ENCODE measurements at places on chromosomes 3 and 15. TPM values are rescaled to one million over a fixed set of nuclear protein-coding genes. Genes with fewer than 3 reads are reported as not detected.

- DNase-seq = peak; percentile 29
Observed at GRCh38 chr15:90101130-90101968, 919 bp downstream of the IDH2 start.

DNA sequence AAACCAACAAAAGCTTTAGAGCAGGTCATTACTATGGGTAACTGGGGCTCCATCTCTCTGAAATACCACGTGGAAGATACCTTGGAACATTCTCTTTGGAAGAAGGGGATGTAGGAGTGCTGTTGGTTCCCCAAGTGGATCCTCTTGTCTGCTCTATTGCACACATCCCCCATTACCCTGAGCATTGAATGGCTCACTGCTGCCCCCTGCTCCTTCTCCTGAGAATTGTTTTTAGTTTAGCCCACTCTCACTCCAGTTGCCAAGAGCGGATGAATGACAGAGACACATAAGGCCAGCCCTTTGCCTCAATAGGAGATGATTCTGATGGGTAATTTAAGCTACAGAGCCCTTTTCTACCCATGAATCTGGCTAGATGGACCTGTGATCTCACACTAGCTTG, 135.6 kb upstream of the SUCLG2 start:
- peak; percentile 9 for DNase-seq

DNA sequence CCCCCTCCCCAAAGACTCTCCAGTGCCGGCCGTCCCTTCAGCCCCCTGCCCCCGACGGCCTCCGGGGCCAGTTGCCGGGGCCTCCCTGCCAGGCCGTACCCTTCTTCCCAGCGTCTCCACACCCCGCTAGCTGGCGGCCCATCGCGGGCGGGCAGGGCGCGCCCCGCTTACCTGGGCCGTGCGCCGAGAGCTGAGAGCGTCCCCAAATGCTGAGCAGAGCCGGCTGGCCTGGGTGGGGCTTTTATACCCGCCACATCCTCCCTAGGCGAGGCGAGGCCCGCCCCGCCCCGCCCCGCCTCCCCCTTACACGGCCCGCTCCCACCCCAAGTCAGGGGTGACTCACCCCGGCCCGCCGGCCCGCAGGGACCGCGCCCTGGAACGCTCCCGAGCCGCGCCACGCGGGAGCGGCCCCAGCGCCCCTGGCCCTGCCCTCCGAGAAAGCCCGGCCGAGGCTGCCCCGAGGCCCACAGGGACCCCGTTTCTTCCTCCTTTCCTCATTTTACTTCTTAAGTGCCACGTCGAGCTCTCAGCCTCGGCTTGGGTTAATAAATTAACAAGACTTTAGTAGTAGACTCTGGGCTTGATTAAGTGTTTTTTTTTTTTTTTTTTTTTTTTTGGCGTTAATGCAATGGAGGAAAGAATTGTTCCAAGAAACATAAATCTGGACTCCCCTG, at the start of gene ANXA2:
Gene ANXA2, minus strand, starts transcription at position 215 of the 674 bp plus-strand sequence. CDS start 11,911 bp downstream, outside the sequence.
- no peak for DNase-seq

DNA sequence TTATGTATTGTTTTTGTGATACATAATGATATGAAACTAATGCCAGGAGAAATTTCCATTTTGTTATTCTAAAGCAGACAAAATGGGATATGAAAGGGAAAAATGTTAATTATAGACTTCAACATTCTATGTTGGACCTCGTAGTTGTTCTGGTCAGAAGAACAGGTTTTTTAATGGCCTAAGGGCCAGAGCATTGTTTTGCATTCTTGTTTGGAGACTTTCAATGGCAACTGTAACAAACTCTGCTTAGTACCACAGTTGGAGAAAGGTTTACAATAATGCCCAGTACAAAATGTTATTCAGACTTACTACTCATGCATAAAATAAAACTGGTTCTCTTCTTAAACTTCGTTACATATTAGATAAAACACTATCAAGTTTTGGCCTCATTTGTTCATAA, 12.2 kb downstream of the PPARG start:
- DNase-seq = no peak

DNA sequence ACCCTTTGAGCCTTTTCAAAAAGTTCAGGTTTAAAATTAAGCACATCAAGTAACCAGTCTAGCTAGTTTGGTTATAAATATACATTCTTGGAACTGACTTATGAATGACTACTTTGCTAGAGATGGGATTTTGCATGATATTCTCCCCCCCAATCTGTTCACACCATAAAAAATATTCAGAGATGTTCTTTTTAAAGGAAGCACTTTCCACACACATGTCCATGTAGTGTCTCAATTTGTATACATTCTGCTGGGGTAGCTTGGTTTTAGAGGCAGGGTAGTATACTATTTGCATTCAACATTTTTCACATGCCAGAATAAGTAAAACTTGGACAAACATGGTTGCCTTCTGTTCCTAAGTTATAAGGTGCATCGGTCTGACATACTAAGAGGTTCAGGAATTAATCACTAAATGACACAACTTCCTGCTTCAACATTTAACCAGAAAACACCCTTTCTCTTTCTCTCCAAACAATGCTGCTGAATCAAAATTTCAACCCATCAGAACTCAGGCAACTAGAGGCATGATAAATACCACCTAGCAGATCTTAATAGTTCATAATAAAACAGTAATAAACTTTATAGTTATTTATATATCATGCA, 57.0 kb downstream of the SUMF1 start:
- no peak for DNase-seq

DNA sequence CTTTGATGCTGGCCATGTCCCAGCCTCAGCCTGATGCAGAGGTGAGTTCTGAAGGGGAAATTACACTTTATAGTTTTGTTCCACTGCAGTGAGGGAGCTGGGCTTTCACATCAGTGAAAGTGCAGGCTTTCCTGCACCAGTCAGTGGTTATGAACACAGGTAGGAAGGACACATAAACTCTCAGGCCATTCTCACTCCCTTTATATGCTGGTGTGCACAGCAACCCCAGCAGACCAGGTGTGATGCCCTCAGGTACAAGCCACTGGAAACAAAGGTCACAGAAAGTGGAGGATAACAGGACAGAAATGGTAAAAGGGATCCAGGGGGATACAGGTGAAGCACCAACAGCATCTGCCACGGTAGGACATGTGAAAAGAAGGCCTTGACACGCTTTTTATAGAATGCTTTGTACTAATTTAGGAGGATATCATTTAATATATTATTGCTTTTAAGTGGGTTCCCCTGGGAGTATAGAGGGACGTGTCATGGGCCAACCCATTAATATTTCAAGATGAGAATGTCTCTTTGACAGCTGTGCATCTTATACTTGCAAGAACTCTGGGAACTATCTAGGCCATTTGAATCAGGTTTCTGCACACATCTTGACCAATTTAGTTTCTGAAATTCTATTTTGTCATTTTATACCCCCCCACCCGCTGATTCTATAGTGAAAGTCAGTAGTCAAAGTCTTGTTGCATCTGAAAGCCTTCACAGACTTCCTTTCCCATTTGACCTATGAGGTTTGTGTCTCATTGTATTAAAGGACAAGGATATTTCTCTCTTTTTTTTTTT, 25.0 kb upstream of the BLM start:
- DNase-seq = no peak

GRCh38 chr15:35211240-35211902, 126.3 kb upstream of the NANOGP8 start:
- no peak for DNase-seq

DNA sequence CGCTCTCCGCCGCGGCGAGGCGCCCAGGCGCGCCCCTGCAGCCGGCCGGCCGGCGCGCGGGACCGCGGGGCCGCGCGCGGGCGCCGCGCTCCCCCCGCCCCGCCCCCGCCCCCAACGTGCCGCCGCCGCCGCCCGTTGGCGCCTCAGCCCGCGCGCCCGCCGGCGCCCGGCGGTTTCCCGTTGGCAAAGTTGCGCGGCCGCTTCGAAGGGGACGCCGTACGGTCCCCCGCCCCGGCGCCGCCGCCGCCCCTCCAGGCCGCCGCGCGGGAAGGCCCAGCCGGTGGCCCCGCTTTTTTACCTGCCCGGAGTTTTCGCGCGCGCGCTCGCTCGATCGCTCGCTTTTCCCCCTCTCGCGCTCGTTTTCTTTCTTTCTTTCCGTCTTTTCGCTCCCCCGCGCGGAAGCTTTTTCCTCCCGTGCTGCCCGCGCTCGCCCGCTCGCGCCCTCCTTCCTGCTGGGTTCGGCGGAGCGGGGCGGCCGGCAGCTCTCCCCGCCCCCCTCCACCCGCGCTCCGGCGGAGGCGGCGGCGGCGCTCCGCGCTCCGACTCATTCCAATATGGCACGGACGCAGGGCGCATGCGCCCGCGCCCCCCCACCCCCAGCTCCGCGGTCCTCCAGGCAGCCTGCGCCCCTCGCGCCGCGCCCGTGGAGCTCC, at the start of gene SFMBT1:
Gene SFMBT1, minus strand, starts transcription at position 556 of the 653 bp plus-strand sequence. CDS start 76,945 bp downstream, outside the sequence.
- no peak for DNase-seq

DNA sequence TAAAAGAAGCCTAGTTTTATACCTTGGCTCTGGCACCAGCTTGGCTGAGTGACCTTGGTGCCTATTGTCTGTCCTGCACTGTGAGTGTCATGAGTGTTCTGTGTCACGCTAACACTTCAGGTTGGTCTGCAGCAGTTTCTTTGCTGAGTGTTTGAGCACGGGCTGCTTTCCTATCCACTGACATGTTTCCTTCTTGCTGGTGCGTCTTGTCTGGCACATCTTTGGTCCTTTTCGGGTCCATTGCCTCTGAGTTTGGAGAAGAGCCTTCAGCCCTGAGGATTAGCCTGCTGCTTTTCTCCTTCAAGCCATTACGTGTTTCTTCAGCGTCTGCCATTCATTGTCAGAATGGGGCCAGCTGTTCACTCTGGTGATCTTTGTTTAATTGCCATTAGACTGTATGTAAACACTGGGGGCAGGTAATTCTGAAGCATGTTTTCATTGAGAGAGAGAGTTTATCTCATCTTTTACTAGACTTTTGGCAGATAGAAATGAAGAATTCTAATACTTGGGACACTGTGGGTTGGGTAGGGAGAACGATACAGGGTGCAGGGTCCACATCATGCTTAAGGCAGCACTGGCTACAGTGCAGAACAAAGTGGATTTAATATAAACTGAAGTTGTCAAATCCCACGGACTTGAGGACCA, 55.5 kb downstream of the LRRC28 start:
- DNase-seq = no peak

DNA sequence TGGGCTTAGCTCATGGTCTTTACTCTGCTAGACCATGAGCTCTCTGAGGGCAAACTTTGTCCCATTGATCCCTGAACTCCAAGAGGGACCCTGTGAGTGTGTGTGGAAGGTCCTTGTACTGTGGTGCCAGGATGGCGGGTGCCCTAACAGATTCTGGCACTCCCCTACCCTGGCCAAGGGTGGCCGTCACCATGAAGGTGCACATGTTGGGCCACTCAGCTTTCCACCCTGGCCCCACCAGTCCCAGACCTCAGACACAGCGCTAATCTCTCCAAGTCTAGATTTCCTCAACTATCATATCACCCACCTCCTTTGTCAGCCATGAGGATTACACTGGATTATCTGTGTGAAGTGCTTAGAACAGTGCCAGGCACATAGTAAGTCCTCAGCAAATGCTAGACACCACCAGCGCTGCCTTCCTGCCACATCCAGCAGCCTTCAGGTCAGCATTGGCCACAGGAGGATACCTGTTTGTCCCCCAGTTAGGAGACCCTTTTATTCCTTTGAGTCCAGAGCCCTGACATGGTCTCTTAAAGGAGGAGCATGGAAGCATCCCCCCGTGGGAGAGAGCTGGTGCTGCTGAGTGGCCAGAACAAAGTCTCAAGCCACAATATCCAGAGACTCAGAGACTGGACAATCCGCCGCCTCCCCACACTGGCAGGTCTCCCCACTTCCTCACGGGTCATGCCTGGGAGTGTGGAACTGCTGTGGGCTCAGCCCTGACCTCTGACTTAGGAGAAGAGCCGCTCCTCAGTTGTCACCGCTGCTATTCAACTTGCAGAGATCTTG, 44.5 kb upstream of the SLCO2A1 start:
- DNase-seq = no peak

DNA sequence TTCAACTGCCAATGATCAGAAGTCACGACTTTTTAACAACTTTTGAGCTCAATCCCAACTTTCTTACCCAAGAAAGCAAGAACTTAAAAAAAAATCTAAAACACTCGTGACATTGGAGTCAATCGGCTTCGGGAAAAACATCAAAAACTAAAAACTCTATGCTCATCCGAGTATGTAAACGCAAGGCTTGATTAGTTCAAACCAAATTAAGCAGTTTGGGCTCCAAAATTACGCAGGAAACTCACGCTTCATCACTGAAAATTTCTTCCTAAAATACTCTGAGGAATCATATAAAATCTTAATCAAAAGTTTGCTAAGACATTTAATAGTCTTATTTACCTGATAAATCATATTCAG, 1.6 kb downstream of the TRA2B start:
- DNase-seq = no peak

DNA sequence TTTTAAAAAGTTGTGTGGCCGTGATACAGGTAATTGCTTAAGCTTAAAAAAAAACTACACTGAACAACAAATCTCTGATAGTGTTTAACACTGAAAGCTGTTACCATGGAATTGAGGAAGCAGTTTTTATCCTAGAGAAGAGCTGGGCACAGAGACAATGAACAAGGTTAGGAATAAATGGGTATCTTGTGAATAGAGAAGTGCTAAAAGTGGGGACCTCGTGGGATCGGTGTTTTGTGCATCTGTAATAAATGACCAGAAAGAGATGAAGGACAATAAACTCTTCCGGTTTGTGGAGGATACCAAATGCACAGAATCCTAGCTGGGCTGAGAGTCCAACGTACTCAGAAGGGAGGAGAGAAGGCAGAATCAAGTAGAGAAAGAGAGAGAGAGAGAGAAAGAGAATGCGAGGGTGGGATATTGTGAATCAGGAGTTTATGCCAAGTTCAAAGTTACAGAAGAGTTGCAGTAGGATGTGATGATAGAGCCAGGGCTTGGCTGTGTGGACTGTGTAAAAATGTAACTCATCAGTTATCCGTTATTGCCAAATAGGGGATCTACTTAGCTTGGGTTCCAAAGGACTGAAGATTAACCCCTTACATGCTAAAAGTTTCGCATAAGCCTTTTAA, 148.9 kb downstream of the IL20RB start:
- no peak for DNase-seq

DNA sequence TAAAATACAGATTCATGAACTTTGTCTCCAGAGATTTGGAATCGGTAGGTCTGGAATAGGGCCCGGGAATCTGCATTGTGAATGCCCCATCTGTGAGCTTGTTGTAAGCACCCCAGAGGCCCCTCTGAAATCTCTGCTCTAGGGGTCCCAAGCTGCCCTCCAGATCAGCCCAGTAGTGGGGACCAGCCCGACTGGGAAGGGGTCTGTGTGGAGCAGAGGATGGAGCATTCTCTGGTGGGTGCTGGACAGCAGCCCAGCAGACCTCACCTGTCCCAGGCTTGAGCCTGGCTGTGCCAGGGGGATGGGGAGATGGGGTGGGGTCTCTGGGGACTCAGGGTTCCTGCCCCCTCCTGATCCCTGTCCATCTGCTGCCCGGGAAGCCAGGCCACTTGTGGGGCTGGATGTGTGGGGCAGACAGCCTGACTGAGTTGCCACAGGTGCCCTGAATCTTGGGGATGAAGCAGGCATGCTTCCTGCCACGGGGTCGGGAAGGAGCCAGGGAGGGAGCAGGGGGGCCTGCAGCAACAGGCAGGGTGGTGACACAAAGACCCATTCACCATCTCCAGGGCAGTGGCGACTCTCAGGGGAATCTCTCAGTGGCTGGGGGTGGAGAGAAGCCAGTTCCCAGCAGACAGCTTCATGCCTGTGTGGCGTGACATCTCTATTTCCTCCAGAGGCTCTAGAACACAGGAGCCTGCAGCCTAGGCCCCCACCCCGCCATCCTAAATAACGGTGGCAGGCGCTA, 99.3 kb downstream of the WNT7A start:
- no peak for DNase-seq

SH2D7 gene
- 0.44 TPM for polyA plus RNA-seq

MESP1 gene
- 2.3 TPM for polyA plus RNA-seq

IQCF5 gene
- not detected for polyA plus RNA-seq

COL7A1 gene
- 15.5 TPM for polyA plus RNA-seq

FAM174B gene
- polyA plus RNA-seq = 30.3 TPM

OIP5 gene
- polyA plus RNA-seq = 7.2 TPM

ISL2 gene
- polyA plus RNA-seq = not detected

NR1I2 gene
- polyA plus RNA-seq = 1.1 TPM

RBM6 gene
- polyA plus RNA-seq = 119 TPM

ASB14 gene
- polyA plus RNA-seq = 1.3 TPM

All from renal cortex interstitium (tissue), 15 donors.